ENCODE measurements at places on chromosomes 11 and 22.

DNA sequence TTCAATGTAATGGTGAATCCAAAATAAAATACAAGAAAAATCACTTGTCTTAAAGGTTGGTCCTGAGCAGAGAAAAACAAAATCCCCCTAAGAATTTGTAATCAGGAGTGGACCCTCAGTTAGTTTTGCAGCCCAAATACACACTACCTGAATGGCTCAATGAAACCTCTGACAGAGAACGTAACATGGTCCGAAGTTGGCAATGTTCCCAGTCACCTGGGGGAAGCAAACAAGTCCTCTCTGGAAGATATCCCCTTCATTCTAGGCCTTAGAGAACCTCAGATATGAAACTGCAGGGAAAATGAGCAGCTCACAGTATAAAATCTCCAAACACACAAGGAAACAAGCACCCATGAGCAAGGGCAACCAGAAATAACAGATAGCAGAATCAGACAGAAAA, 58.2 kb downstream of the MORC2 start:
- no peak for DNase-seq

DNA sequence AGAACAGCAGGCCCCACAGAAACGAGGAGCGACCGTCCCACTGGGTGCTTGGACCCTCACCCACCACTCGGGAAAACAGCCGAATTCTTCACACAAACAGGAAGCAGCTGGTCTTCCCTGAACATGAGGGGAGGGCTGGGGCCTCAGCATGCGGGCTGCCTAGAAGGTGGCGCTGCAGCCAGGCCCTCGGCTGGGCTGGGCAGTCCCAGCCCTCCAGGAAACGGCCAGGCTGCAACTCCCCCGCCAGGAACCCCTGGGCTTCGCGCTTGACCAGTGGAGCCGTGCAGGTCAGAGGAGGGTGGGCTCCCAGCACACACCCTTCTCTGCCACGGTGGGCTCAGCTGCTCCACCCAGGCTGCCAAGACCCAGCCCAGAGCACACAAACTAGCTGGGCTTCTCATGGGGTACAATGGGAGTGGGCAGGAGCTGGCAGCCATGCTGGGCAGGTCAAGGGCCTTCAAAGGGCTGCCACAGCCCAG, 29.6 kb downstream of the IGF2 start:
- DNase-seq, result no peak

- no peak for DNase-seq
These were observed 5.1 kb upstream of the APLP2 start for GRCh38 chr11:130064596-130064995.

DNA sequence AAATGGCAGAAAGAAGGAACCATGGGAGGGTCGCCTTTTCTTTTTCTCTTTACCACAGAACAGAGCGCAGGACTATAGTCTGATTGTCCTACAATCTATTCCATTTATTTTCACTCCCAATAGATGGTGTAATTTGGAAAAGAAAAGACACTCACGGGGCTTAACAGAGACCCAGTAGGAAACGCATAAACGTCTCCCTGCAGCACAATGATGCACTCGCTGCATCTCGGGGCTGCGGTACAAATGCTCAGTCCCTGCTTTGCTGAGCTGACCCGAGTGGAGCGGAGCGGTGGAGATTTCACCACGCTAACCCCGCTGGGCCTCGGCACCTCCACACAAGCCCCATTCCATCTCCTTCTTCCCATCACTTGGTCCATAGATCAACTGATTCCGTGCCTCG, 1.5 kb downstream of the FEZ1 start:
- DNase-seq, result no peak

DNA sequence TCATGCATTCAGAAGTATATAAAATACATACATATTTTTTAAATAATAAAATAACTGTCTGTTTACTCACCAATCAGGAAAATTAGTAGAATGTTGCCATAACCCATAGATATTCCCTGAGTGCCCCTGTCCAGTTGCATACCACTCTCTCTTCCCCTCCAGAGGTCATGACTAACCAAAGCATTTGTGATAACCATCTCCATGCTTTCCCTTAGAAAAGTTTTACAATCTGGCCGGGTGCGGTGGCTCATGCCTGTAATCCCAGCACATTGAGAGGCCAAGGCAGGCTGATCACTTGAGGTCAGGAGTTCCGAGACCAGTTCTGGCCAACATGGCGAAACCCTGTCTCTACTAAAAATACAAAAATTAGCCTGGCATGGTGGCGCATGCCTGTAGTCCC, 33.2 kb upstream of the LDHA start:
- DNase-seq, result no peak

DNA sequence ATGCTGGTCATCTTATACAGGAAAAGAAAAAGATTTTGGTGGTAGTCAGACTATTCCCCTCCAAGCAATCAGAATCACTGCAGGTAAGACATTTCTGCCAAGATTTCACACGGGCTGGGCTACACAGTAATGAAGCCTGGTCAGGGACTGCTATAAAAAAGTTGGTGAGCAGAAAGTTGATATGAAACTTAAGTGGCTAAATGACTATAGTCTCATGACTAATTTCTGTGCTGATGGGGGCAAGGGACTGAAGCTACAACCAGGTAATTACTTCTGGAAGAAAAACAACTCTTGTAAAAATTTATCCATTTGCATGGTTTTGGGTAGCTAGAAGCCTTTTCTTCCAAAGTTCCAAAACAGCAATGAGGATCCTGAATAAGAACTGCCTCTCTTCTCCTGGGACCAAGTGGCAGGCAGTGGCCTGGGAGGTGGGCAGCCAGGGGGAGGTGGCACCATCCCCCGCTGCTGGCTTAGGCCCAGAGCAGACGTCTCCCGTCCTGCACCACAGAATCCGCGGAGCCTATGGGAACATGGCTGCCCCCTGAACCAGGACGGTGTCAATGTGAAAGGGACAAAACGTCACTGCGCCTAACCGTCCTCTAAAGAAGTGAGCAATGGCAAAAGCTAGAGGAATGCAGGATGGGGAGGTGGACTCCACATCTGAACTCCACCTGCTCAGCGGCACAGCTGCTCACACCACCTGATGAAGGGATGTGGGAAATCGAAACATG, 122.6 kb upstream of the LMO1 start:
- DNase-seq, result no peak

DNA sequence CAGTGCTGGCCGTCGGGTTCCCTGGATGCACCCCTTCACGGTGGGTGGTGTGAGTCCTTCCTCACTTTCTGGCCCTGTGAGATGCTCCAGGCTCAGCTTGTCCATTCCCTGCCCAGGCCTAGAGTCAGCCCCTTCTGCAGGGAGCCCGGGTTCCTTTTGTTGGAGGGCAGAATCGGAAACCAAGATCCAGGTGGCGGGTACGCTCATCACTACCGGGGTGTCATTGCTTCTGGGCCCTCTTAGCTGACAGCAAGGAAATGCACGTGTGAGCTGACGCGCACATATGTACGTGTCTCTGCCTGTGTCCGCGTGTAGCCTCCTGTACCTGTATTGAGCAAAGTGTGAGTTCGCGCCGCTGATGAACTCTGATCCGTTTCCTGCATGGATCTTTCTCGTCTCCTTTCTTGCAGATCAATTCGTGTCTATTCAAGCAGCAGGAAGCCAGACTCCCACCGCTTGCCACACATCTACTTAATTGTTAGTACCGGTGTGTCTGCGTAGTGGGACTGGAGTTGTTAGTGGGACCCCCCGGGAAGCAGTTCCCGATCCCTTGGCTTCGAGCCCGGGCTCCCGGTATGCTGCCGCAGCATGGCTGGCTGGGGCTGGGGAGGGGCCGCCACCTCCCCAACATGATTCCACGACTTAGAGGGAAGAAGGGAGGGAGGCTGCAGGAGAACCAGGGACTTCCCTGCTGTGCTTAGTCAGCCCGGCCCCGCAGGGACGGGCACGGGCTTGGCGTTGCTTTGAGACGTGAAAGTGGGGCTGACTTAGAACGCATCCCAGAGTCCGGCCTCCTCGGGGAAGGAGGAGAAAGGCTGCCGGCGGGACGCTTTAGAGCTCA, 35.9 kb upstream of the GRAMD4 start:
- no peak for DNase-seq

DNA sequence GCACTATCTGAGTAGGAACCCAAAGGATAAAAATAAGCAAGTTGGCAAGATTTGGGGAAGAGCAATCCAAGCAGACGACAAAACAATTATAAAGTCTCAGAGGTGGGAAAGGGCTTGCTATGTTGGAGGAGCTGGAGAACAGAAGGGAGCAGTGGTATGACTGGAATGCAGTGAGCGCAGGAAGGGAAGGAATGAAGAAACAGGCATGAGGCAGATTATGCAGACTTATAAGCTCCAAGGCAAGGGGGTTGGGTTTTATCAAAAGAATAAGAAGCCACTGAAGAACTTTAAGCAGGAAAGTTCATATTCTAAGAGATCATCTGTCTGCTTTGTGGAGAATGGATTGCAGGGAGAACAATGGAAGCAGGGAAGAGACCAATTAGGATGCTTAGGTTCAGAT, 31.7 kb downstream of the PGM2L1 start:
- DNase-seq, result no peak

GRCh38 chr22:48459859-48460823, 1367.5 kb downstream of the BRD1 start:
- DNase-seq, result no peak

DNA sequence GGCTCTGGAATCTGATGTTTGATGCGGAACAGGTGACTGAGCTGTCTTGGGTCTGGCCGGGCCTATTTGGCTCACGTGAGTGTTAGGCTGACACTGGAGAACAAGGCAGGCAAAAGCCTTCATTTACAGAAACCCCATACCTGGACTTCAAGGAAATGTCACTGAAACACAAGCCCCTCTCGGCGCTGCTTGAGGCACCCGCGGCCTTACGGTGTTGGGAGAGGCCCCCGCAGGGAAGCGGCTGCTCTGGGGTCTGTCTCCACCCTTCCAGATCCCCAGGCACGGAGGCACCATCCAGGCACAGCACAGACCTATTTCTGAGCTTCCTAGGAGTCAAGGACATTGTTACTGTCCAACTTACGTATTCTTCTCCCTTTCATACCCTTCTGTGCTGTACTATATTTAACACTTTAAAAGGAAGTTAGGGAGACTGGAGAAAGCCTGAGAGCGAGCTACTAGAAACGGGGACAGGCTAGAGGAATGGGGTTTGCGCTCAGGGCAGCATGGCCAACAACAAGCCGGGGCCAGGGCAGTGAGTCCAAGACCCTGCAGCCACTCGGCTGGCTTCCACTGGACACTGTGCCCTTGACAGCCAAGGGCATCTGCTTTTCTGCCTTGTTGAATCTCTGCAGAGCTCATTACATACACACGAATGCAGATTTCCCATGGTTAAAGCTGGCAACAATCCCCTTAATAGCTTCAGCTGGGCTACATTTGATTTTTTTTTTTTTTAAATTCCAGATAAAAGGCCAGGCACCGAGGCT, 23.8 kb downstream of the DRD4 start:
- no peak for DNase-seq

DNA sequence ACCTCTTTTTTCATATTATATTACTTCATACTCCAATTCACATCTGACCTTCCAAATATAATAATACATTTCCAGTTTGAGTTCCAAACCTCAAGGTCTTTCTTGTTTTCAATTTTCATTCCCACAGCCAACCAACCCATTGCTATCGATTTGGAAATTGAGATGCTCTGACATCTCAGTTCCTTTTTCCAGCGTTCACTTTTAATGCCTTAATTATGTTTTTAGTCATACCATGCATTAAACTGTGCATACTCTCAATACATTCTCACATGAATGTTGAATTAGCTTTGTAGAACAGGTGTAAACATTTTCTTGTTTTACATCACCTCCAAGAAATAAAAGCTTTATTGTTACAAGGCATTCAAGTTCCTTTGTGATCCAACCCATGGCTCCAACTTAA, 294.2 kb upstream of the ANO3 start:
- no peak for DNase-seq

DNA sequence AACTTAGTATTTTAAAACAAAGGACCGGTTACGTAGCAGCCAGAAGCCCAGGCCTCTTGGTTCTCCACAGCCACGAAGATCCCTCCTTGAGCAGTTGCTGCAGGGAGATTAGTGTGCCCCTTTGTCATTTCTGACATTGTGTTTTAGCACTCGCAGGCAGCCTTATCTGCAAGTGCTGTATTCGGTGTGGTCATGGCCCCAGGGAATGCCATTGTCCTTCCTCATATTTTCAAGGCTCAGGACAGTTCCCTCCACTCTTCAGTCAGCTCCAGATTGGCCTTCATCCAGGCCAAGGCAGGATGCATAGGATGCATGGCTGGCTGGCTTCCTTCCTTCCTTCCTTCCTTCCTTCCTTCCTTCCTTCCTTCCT, 88.5 kb downstream of the ZBTB16 start:
- DNase-seq, result no peak

GRCh38 chr11:109512680-109513079, 90.7 kb downstream of the C11orf87 start:
- no peak for DNase-seq

DNA sequence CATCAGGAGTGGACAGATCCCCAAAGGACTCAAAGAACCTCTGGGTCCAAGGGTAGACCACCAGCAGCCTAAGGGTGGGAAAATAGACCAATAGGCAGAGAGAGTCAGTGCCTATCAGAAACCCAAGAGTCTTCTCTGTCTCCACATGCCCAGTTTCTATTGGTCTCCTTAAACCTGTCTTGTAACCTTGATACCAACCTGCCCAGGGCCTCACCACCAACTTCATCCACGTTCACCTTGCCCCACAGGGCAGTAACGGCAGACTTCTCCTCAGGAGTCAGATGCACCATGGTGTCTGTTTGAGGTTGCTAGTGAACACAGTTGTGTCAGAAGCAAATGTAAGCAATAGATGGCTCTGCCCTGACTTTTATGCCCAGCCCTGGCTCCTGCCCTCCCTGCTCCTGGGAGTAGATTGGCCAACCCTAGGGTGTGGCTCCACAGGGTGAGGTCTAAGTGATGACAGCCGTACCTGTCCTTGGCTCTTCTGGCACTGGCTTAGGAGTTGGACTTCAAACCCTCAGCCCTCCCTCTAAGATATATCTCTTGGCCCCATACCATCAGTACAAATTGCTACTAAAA, at the start of gene HBB:
Gene HBB (minus strand): TSS at position 340 of the 579 bp plus-strand sequence. CDS start 50 bp downstream, at position 290.
- no peak for DNase-seq

GRCh38 chr22:44540756-44541670, 43.0 kb upstream of the RTL6 start:
- no peak for DNase-seq

- no peak for DNase-seq
These were observed 108.8 kb downstream of the PPP6R3 start for GRCh38 chr11:68569357-68569756.

DNA sequence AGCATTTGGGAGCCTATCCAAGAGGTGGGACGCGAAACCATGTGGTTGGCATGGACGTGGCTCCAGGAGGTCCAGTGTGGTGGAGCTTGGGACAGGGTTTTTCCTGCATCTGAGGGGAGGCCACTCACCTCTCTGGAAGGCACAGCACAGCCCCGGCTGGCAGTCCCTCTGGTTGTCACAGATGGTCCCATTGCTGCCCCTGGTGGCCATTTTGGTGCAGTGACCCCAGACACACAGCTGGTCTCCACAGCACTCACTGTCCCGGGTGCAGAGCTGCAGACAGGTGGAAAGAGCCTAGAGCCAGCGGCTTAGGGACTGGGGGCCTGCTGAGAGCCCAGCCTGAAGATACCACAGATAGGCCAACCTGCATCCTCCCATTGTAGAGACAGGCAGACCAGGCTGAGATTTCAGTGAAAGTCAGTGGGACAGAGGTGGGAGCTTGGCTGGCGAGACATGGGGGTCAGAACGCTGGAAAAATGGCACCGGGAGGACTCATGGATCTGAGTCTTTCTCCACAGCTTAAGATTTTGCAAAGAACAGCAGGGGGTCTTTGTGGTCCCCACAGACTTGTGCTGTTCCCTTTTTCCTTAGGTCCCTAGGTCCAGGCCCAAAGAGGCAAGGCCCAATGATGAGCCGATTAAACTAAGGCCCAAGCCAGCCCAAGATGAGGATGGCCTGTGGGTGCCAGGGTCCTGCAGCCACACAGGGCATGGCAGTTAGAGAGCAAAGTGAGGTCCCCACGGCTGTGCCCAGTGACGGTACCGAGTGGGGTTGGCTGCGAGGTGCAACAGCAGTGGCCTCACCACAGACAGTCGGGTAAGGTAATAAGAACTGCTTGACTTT, 41.4 kb downstream of the DKK3 start:
- DNase-seq, result peak; percentile 67
